NCI-H187 treated with DMSO at 0.1 percent for 48 hours (cell line): ENCODE measurements at places on chromosomes 2 and 18.

DNA sequence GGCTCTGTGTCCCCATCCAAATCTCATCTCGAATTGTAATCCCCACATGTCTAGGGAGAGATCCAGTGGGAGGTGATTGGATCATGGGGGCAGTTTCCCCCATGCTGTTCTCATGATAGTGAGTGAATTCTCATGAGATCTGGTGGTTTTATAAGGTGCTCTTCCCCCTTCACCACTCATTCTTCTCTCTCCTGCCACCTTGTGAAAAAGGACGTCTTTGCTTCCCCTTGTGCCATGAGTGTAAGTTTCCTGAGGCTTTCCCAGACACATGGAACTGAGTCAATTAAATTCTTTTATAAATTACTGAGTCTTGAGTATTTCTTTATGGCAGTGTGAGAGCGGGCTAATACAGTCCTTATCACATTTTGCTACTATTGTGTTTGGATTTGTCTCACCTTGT, 177.6 kb upstream of the SLC39A10 start:
- no peak for DNase-seq

- no peak for DNase-seq
Observed at GRCh38 chr18:70235478-70235877, 30.0 kb upstream of the RTTN start.

- DNase-seq = no peak
Observed at GRCh38 chr2:77210725-77211124, 311.5 kb downstream of the LRRTM4 start.

DNA sequence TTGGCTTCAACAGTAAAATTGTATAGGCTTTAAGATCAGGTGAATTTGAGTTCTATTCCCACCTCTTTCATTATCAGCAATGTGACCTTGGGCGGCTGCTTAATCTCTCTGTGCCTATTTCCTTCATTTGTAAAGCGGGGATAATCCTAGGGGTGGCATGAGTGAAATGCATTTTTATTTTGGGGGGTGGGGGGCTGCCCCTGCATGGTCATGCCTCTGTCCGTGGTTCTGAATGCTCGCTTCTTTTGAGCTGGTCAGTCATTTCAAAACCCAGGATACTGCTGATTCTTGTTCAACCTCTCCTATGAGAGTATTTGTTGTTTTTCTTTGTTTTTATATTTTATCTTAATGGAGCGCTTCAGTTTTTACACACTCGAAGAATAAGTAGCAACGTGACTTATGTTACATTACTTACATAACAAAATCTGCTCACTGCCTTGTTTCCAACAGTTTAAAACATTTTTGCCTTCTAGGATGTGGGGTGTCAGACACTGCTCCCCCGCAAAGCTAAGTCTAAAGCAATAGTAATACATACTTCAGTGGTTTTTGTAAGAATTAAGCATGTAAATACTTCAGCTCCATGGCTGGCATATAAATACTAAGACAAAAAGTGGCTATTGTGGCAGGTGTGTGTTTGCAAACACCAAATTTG, 152.6 kb upstream of the PELI1 start:
- DNase-seq = no peak

DNA sequence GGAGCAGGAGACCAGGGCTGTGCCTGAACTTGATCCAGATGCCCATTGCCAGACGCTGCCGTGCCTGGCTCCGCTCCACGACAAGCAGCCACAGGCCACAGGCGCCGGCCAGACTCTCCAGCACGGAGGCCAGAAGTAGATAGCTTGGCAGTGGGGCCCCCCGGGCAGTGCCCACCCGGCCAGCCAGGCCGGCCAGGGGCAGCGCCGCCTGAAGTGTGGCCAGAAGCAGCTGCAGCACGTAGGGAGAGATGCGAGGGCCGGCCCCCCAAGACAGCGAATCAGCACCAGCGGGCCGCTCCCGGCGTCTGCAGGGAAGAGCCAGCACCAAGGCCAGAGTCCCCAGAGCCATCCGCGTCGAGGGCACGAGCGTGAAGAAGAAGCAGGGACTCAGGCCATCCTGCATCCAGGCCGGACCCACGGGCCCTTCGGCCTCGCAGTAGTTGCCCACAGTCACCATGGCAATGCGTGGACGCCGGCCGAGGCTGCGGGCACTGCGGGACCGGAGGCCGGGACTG, 484 bp downstream of the ABCB6 start:
- no peak for DNase-seq

DNA sequence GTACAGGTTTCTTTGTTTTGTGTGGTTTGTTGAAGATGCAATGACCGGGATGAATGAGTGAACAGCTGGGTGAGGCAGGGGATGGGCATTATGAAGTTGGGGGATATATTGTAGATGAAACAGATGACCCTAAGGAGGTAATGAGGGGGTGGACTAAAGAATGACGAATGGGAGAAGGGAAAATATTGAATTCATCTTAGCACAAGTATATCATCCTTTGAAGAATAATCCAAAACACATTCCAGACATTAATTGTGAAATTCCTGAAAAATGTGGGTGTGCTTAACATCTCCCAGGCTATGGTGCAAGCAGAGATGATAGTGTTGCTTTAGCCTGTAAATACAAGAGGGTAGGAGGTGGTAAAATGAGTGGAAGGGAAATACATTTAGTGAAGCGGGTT, 5.8 kb downstream of the CRIM1 start:
- no peak for DNase-seq

DNA sequence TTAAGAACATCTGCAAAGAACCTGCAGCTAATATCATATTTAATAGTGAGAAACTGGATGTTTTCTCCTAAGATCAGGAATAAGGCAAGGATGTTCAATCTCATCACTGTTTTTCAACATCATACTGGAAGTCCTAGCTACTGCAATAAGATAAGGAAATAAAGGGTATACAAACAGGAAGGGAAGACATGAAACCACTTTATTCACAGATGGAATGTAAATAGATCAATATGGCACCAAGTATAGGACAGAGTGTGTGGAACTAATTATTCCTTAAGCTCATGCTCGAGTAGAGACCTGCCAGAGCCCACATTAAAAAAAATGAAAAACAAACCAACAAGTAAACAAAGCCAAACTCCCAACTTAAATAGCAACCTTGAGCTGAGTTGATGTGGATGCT, 41.3 kb upstream of the TMEM247 start:
- no peak for DNase-seq

DNA sequence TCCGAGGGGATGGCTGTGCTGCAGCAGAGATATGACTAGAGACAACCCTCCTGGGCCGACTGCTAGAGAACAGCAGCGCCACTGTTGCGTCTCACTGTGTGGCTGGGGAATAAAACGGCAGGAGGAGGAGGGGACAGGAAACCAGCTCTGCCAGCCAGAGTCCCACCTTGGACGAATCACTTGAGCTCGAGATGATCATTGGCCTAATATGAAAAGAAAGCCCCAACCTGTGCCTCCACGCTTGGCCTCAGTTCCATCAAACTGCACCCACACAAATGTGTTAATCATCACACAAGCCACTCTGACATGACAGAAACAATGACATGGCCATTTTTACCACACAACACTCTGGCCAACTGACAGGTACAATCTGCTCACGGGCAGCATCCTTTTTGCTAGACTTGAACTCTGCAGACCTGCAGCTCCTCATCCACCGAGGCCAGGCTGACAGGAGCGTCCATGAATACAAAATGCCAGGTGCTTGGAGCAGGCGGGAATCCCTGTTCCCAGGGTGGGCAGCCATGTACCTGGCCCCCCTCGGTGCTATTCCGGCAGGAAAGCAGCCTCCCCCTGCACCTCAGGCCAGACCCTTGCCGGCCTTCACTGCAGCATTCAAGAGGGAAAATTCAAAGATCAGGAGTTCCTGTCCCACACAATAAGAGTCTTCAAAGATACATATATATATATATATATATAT, 52.3 kb downstream of the PARD6G start:
- no peak for DNase-seq

- DNase-seq = no peak
Observed at GRCh38 chr2:127410871-127411652, 7.2 kb upstream of the PROC start.

- no peak for DNase-seq
Observed at GRCh38 chr18:3649633-3650426, 199.9 kb downstream of the TGIF1 start.

- DNase-seq = no peak
Observed at GRCh38 chr2:182360663-182361260, 66.1 kb downstream of the PDE1A start.

GRCh38 chr2:211900000-211900399, 638.6 kb downstream of the ERBB4 start:
- DNase-seq = no peak

DNA sequence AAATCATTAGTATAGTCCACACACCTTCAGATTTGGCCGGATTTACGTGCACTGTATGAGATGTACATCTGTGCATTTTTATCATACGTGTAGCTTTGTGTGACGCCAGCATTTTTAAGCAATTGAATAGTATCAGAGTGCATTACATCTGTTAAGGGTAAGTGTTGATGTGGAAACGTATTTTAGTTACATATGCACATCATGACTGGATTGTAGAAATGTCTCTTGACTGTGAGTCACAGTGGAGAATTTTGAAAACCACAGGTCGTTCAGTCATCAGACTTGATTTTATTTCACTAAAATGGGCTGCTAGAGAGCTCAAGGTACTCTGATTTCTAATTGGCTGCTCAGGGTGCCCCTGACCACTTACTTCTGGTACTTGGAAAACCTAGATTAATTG, 5.4 kb upstream of the GPBAR1 start:
- DNase-seq = no peak

- no peak for DNase-seq
Observed at GRCh38 chr18:39494211-39494896, 1928.8 kb upstream of the CELF4 start.

DNA sequence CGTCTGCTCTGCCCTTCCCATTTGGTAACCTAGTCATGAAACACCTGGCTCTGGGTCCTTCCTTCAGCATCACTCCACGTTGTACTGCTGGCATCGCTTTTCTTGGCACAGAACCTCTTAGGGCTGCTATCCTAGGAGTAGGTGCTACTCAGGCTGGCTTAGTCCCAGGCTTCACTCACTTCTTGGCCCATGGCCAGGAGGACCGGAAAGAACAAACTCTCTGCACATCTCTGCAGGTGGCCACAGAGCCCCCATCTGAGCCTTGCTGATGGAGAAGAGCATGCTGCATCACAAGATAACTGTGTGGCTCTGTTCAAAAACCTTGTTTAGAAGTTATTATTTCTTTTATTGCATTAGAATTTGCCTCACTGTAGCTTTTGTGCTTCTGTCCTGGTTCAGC, 447.2 kb upstream of the TNP1 start:
- no peak for DNase-seq

- DNase-seq = no peak
Observed at GRCh38 chr2:128501700-128502099, 183.0 kb upstream of the HS6ST1 start.

DNA sequence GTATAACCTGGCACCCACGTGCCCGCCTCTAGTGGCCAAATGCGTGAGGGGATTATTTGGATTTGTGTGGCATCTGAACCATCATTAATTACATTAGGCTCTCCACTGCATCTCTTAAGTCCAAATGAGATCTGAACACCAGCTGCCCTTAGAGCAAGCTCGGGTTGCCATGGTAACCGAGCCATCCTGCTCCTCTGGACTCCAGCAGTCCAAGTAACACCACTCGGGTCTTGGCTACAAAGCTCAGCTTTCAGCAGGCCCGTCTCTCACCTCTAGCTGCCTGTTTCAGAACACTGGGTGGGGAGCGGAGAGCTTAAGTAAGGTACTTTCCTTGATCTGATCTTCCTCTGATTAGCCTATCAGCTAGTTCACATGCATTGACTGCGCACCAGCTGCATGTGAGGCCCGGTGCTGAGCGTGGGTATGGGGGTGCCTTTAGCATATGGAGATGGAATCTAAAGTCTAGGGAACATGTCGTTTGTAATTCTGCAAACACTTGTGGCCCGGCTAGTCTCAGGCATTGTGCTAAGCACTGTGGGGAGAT, 14.1 kb upstream of the CYS1 start:
- no peak for DNase-seq

- no peak for DNase-seq
Observed at GRCh38 chr18:47412924-47413323, 161.5 kb upstream of the SKOR2 start.

DNA sequence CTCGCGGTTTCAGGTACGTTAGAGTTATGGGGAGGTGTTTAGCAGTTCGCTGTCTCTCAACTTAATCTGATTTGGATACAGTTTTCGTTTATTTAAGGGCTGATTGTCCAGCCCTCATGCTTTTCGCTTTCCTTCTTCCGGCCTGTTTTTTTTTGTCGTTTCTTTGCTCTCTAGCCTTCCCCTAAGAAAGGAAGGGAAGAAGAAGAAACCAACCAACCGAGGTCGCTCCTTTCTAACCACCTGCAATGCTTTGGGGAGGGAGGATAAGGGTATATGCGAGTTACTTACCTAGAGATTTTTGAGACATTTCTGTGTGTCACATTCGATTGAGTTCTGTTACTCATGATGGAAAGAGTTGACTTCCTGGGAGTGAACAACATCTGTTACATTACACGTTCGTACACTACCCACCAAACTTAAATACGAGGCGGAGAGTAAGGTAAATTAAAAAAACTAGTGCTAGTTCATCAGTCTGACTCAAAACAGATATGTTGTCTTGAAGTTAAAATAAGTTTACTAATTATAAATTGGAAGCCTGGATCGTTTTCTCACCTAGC, 918 bp downstream of the EIF5B start:
- no peak for DNase-seq

DNA sequence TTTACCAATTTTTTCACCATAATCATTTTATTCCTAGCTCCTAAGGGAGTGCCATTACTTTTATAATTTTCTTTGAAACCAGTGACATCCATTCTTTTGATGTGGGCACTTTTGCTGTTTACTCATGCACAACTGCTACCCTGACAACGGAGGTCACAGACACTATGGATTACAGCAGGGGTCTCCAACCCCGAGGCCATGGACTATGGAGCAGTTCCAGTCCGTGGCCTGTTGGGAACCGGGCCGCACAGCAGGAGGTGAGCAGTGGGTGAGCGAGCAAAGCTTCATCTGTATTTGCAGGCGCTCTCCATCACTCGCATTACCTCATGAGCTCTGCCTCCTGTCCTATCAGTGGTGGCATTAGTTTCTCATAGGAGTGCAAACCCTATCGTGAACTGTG, 34.6 kb downstream of the PRPF40A start:
- no peak for DNase-seq

DNA sequence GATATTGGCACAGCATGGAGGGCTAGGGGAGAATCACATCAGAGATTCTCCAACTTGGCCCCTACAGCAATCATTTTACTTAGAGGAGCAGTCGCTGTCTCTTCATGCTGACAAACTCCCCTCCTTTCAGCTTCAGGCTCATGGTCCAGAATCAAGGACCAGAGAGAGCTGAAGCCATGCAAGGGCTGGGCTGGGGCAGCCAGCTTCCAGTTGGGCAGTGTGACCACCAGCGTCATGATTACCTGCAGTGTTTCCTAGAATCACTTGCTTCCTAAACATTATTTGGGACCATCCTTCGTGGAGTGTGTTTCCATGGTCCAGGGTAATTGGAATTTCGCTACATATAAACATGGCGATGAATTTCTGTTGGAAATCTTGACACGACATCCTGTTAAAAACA, 54.4 kb downstream of the CAPN13 start:
- no peak for DNase-seq
